ENCODE measurements at places on chromosomes 11 and 22.

GRCh38 chr11:132424433-132424832 lies 1054.0 kb downstream of the NTM start:
- DNase-seq, result no peak

GRCh38 chr22:27780161-27780575 lies 21.4 kb downstream of the MN1 start:
- no peak for DNase-seq

GRCh38 chr11:12876988-12877387 lies 132.1 kb upstream of the RASSF10 start:
- DNase-seq, result no peak

GRCh38 chr11:13152736-13153541 lies 124.7 kb upstream of the BMAL1 start:
- DNase-seq, result no peak
